Nucleus accumbens (tissue), 56 donors: ENCODE measurements at places on chromosomes 5 and 9.

DNA sequence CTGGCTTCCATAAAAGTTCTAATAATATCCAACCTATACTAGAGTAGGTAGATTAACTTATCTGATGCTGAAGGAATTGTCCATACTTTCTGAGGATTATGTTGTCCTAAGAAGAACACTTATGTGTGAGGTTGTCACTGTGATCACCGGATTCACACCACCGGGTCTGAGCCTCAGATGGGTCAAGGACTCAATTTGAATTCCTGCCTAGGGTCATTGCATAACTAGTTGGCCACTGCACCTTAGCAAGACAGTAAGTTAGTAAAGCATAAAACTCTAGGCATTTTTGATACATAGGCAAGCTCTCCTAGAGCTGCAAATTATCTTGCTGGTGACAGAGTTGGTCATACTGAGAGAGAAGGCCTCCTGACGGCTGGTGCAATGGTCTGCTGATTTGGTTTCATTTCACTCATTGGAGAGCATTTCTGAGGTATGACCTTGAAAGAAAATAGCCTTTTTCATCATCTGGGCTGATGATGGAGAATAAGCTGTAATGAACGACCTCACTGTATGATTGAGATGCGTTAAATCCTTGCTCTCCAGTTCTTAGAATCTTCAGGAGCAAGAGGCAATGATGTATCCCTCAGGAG lies 72.0 kb upstream of the CKMT2 start:
- DNase-seq: no peak

DNA sequence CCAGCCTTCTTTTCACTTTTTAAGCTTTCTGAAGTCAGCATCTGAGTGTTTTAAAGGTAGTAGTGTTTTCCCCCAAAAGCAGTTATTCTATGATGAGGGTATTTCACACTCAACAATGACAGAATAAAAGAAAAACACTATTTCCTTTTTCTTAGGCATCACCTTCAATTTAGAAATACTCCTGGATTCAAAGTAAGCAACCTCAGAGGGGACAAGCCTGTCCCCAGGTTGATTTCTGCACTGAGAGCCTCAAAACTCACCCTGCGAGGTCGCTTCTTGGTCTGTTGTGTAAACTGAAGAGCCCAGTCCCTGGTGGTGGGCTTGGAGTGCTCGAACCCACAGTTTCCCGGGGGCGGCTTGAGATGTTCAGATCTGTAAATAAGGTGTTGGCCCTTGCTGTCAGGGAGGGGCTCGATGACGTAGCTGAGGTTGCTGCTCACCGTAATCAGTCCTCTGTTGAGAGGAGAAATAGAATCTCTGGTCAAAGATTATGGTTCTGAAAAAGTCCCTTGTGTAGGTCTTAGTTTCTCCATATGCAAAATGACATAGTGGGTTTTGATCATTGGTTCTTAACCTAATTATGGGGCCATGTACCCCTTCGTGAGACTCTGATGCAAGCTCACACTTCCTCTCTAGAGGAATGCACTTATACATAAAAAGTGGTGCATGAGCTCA lies 55.9 kb downstream of the ADAM19 start:
- DNase-seq: no peak

DNA sequence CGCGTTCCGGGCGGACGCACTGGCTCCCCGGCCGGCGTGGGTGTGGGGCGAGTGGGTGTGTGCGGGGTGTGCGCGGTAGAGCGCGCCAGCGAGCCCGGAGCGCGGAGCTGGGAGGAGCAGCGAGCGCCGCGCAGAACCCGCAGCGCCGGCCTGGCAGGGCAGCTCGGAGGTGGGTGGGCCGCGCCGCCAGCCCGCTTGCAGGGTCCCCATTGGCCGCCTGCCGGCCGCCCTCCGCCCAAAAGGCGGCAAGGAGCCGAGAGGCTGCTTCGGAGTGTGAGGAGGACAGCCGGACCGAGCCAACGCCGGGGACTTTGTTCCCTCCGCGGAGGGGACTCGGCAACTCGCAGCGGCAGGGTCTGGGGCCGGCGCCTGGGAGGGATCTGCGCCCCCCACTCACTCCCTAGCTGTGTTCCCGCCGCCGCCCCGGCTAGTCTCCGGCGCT lies at the start of gene DAPK1:
TSS of gene DAPK1 (plus strand) at position 264 of the 442 bp plus-strand sequence. CDS start 1,211 bp downstream, outside the sequence.
- peak; percentile 43 for DNase-seq

GRCh38 chr9:136178773-136179075 lies 26.2 kb downstream of the LHX3 start:
- DNase-seq: no peak

- no peak for DNase-seq
These were observed 72.2 kb upstream of the HMHB1 start for GRCh38 chr5:143739746-143740145.

GRCh38 chr9:115556432-115556831 lies 438.5 kb upstream of the TNC start:
- DNase-seq: no peak

GRCh38 chr5:150057052-150057451 lies 29.3 kb downstream of the CSF1R start:
- no peak for DNase-seq

GRCh38 chr9:25864509-25864908 lies 186.3 kb upstream of the TUSC1 start:
- DNase-seq: no peak
